Heart right ventricle (tissue), 16 donors: ENCODE measurements at places on chromosomes 3 and 15. TPM values are rescaled to one million over a fixed set of nuclear protein-coding genes. Genes with fewer than 3 reads are reported as not detected.
A peak's percentile ranks its signal among the peaks of the same experiment; 100 is the strongest.

The SOX14 gene
- total RNA-seq = not detected

The PLA2G4E gene
- 0.79 TPM for total RNA-seq

DNA sequence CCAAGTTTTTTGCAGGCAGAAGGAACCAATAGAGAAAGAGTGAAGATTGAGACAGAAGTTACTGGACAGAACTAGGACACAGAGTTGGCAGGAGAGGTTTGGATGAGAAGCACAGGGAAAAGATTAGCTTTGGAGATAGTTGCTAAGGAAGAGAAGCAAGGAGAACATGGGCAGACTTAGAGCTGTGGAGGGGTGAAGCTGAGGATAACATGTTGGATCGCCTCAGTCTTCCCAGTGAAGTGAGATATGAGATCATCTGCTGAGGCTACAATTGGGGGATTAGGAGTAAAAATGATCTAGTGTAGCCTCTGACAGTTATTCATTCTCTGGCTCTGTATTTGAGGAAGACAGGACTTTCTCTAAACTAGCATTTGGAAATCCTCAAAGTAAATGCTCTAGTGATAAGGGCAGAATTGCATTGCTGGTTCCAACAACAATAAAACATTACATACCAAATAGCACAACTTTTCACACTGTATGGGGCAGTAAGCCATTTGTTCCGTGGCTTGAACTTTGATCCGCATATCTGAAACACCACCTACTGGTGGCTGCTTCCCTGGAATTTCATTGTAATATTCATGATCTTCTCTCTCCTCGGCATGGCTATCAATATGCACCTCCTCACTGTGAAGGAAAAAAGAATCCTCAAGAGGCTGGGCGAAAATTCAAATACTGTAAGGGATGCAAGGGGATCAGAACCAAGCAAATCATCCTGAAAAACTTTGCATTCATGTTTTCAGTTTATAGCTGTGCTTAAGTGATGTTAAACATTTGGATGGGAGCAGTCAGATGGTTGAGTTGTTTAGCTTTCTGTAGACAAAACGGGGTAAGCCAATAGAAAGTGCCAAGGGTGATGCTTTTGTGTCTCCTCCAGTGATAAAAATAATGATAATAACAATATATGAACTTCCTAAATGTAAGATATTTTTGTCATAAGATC lies 22.2 kb upstream of the EID1 start:
- peak; percentile 16 for DNase-seq

DNA sequence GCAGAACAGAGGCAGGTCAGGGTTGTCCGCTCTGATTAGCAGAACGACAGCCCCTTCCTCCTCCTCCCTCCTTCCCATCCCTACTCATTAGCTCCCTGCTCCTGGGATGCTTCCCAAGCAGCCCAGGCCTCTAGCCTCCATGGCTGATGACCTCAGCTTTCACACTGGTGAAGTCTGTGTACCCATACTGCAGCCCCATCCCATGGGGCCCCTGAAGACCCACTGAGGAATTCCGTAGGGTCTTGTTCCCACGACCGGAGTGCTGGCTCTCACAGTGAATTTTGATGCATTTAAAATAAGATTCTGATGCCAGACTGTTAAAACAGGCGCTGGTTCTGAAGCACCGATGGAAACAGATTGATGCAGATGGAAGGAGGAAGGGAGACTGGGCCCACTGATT lies 36.1 kb downstream of the GOLGA6A start:
- DNase-seq = no peak

GRCh38 chr3:191094057-191094845 lies 104.8 kb upstream of the OSTN start:
- DNase-seq = no peak

DNA sequence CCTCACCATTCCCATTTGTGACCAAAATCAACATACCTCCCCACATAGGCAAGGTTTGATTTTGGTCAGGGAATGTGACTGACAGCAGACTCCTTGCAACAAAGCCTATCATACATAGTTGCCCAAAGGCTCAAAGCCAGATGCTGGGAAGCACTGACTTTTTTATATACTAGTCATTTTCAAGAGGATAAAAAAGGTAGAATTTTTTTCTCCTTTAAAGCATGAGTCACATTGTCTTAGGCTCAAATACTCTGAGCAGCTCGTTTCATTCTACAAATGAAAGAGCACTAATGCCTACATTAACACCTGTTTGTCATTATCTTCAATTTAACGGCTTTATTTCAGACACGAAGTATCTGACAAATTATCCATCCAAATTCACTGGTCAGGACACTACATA lies 36.2 kb downstream of the ICE2 start:
- DNase-seq = no peak

DNA sequence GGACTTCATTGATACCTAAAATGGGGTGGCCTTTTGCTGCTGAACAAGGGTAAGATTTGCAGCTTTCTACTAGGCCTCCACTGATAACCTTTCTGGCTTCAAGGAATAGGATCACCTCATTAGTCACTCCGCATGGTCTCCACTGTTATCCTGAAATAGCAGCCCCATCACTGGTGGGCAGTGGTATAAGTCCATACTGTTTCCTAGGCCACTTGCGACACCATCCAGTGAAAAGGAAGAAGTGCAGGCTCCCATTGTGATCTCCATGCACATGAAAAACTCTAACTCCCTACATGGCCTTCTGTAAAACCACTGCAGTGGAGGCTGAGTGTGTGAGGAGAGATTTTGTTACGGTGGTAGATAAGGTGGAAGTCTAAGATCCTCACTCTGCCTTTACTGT lies 1455.9 kb downstream of the SI start:
- no peak for DNase-seq
